ENCODE measurements at places on chromosomes 2 and 18. TPM values are rescaled to one million over a fixed set of nuclear protein-coding genes. Genes with fewer than 3 reads are reported as not detected.

The SLC39A6 gene
- 94.1 TPM for total RNA-seq

DNA sequence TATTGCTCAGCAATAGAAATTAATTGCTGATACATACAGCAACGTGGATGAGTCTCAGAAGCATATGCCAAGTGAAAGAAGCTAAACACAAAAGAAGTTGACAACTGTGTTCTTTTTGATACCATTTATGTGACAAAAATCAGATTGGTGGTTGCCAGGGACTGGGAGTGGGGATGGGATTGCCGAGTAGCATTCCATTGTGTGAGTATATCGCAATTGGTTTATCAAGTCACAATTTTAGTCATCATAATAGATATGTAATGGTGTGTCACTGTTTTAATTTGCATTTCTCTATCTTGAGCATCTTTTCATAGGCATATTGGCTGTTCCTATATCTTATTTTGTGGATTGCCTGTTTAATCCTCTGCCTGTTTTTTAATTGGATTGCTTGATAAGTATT is 20.9 kb downstream of the STRADB start:
- no peak for DNase-seq

The TRABD2A gene
- total RNA-seq, result 0.50 TPM

The UPP2 gene
- total RNA-seq, result not detected

GRCh38 chr2:122531290-122532071 is 776.0 kb downstream of the TSN start:
- DNase-seq, result no peak

GRCh38 chr2:128642821-128643220 is 324.2 kb upstream of the HS6ST1 start:
- DNase-seq, result no peak

GRCh38 chr2:160968183-160968582 is 192.0 kb upstream of the TANK start:
- no peak for DNase-seq

DNA sequence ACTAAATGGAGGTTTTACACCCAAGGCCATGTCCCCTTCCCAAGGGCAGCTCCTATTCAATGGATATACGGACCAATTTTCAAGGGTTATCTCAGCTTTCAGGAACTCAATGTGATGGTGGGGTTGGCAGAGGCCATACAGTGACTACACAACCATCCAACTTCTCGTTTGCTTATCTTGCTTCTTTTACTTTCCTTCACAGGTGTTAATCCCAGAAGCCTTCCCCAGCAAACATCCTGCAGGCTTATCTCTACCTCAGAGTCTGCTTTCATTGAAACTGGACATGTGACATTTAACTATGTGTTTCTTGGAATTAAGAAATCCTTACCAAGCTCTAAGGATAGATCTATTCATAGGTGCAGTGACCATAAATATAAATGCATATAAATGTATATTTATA is 443.8 kb upstream of the CDH20 start:
- no peak for DNase-seq

DNA sequence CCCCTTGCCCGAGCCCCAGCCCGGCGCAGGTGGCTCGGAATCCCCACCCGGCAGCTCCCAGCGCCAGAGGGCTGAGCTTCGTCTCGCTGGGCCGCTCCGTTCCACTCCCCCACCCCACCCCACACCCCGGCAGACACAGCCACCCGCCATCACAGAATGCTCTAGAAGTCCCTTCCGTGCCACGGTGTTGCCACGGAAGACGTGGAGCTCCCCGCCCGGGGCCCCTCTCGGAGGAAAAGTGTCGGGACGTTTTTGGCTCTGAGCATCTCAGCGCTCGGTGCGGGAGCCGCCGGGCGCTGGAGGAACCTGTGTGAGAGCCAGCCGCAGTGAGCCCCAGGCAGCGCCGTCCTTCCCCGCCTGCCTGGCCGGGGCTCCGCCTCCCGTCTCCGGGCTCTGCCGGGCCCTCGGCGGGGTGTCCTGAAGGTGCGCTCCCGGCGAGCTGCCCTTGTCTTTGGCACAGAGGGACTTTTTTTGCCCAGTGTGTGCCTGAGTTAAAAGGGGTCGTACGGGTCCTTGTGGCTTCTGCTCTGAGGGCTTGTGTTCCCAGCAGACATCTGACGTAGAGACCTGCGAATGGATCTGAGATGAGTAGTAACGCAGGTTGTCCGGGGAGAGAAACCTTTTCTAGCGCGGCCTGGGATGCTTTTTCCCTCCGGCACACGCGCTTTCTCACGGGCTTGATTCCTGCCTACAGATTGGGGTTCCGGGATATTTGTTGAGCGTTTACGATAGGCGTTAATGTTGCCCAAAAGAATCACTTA is 1.8 kb downstream of the ZCCHC2 start:
- DNase-seq, result no peak

DNA sequence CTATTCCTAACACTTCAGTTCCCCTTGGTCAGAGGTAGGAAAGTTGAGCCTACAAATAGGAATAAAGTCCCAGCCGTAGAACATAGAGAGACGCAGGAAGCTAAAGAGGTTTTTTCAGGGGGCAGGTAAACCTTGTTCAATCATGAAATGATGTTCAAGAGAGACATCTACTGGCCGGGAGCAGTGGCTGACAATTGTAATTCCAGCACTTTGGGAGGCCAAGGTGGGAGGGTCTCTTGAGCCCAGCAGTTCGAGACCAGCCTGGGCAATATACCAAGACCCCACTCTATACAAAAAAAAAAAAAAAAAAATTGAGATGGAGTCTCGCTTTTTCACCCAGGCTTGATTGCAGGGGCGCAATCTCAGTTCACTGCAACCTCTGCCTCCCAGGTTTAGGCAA is 66.7 kb upstream of the DNAJC10 start:
- DNase-seq, result no peak

DNA sequence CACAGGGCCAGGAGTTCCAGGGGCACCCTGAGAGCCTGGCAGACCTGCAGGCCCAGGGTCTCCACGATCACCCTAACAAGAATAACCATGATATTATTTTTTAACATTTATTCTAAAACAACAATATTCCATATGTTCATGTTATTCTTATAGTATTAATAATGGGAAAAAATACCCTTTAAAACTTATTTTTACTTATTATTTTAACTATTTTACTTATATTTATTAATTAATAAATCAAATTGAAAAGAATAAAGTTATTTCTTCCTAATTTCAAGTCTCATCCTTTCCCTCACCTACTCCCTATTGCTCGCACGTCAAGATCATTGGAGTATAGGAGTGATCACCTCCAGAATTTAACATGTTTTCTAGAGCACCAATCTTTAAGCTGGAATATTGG is 71.7 kb downstream of the COL3A1 start:
- DNase-seq, result no peak

- no peak for DNase-seq
These were observed 25.4 kb downstream of the BOLL start for GRCh38 chr2:197759625-197760292.

The CNTNAP5 gene
- not detected for total RNA-seq

The CCDC74A gene
- total RNA-seq, result 24.2 TPM

DNA sequence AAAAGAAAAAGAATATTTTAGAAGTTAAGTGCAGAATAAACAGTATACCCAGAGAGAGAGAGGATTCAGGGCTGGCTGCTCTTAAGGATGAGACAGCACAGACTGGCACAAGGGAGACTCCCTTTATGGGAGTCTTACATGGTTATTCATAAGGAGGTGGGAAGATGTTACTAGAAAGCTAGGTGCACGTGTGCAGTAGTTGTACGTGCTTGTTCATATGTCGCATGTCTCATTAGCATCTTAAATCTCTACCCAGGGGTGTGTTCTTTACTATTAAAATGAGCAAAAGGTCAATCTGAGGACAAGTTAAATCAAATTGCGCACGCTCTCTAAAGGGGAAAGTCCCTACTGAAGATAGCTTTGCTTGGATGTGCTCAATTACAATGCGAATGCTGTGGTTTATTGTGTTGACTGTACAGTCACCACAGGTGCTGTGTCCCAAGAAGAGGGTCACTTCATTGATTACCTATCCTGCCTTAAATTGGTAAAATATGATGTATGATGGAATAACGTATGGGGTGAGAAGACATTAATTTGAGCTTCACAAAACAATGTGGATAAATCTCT is 368.0 kb upstream of the SPHKAP start:
- no peak for DNase-seq

- DNase-seq, result no peak
These were observed 47.8 kb upstream of the AGAP1 start for GRCh38 chr2:235446082-235446481.

- no peak for DNase-seq
These were observed 4.0 kb downstream of the ARPC2 start for GRCh38 chr2:218221000-218221399.

DNA sequence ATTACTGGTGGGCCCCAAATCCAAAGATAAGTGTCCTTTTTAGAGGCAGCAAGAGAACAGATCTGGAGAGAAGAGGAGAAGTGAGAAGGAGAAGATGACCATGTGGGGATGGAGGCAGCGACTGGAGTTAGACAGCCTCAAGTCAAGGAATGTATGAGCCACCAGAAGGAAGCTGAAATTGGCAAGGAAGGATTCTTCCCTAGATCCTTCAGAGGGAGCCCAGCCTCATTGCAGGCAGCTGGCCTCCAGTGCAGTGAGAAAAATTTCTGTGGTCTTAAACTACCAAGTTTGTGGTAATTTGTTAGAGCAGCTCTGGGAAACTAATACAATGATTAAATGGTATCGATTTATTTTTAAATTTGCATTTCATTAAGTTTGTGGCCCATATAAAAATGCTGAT is 167.9 kb downstream of the NCKAP5 start:
- DNase-seq, result no peak

The CRYGD gene
- total RNA-seq, result not detected

- no peak for DNase-seq
These were observed 2.1 kb downstream of the FECH start for GRCh38 chr18:57584444-57584843.

DNA sequence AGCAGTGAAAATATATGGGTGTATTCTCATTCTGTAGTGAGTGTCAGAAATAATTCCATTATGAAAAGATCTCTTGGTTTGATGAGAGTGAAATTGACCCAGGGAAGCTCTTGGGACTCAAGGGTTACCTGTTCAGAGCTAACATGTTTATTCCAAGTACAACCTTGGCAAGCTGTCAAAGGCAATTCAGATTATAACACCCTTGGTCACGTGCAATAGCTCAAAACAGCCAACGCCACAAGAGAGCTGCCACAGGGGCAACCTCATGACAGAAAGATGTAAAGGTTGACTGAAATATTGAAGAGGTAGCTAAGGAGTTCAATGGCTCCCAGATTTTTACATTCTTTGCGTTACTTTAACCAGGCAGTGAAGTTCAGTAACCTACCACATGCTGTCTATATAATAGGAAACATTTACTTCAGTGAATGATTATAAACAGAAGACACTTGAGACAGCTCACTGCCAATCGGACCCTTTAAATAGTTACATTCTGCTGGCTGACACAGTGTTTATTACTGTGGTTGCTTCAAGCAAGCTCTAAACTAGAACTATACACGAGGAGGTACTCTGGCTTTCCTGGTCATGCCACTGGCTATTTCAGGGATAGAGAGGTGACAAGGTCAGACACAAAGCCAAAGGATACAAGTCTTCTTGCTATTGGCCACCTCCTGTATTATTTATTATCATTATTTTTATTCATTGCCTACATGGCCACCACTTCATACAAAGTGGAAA is 187.3 kb downstream of the PID1 start:
- DNase-seq, result no peak

- no peak for DNase-seq
These were observed 31.4 kb downstream of the KCTD1 start for GRCh38 chr18:26516964-26517363.

GRCh38 chr2:18356676-18357075 is 203.8 kb downstream of the RDH14 start:
- peak; percentile 23 for DNase-seq

- no peak for DNase-seq
These were observed 61.1 kb upstream of the SLC66A3 start for GRCh38 chr2:11094021-11094810.

The POTEC gene
- total RNA-seq, result not detected

- no peak for DNase-seq
These were observed 31.2 kb downstream of the GPC1 start for GRCh38 chr2:240466579-240467148.

- DNase-seq, result no peak
These were observed 46.7 kb upstream of the GPR17 start for GRCh38 chr2:127599211-127599610.

The KIAA2012 gene
- total RNA-seq, result not detected

Measured in kidney epithelial cell (primary cell).